Suppressor macrophage treated with lipopolysaccharide for 1 hour (primary cell): ENCODE measurements at places on chromosomes 6 and 20.

GRCh38 chr20:17825252-17825959 lies 125.6 kb downstream of the BANF2 start:
- no peak for DNase-seq

DNA sequence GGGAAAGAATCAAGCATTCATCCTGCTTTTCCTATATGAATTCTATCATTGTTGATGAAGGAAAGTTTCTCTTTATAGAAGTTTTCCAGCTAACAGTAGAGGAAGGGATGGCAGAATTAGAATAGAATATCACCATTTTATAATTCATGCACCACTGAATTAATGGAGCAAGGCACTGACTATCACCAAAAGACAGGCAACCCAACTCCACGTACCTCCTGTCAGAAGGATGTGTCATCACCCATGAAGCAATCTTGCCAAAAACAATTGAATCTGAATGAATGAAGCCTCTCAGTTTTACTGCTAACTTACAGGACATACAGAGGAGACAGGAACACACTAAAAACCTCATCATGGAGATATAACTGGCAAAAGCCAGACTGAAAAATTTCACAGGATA lies 122.4 kb downstream of the NFATC2 start:
- peak; percentile 18 for DNase-seq

DNA sequence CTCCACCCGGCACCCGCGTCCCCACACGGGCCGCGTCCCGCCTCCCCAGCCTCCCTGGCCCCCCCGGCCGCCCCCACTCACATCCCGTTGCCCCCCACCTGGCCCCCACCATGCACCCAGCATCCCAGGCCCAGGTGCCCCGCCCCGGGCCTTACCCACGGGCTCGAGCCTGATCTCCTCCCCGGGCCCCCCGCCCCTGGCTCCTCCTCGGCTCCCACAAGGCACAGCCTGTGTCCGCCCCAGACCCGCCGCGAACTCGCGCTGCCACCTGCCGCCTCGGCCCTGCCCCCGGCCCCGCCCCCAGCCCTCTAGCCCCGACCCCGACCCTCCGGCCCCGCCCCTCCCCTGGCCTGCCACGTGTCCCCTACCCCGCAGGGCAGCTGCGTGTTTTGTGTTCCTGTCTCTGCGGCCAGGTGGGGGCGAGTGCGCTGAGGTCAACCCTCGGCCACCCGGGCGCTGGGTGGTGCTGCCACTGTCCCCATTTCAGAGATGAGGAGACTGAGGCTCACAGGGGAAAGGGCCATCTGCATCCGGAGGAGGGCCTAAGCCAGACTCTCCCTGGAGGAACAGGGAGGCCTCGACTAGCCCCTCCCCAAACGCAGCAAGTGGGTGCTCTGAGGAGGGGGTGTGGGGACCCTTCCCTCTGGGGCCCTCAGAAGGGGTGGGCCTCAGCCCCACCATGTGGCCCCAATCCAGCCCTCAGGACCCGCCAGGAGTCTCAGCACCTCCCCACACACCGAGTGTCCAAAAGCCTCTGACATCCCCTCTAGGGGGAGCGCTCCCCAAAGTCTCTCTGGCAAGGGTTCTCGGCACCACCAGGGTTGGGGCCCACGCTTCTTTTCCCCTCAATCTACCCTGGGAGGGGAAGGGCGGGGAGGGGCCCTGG lies 99.8 kb downstream of the TAF4 start:
- no peak for DNase-seq

- DNase-seq, result no peak
Observed at GRCh38 chr6:101086473-101086872, 205.3 kb upstream of the ASCC3 start.

- no peak for DNase-seq
Observed at GRCh38 chr6:9657994-9658393, 756.9 kb downstream of the TFAP2A start.

DNA sequence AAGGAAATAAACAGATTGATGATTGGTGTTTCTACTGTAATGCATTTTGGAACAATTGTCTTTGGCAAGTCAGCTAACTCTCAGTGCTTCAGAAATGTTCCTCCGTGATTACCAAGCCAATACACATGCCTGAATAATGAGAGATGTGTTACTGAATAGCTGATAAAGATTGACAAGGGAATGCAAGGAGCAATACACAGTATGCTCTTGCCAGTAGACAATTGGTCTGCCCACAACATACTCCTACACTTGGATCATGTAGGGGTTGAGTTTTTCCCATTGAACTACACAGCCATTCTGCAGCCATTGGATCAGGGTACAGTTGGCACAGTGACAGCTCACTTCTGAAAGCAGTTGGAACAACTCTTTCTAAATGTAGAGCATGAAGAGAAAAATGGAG lies 5.6 kb upstream of the GJB7 start:
- DNase-seq, result no peak

- peak; percentile 17 for DNase-seq
Observed at GRCh38 chr20:39880890-39881289, 808.1 kb downstream of the MAFB start.

GRCh38 chr6:36979347-36979742 lies 6.7 kb downstream of the MTCH1 start:
- no peak for DNase-seq

DNA sequence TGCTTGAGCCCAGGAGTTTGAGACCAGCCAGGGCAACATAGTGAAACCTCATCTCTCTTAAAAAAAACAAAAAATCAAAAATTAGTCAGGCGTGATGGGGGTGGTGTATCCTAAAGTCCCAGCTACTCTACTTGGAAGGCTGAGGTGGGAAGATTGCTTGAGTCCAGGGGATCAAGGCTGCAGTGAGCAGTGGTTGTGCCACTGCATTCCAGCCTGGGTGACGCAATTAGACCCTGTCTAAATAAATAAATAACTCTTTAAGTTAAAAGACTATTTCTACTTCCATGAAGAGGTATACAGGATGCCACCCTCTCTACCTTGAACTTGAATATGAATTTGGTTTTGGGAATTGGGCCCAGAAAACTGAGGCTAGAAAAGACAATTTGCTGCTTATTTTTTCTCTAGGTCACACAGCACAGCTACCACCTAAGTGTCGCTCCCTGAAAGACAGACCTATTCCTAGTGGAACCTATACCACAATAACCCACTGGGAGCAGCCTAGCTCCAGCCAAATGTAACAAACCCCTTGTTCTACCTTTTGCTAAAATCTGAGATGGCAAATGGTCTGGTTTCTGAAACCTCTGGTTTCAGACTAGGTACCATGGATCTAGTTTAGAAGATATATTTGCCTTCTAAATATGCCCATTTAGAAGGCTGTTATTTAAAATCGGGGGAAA lies 35.2 kb downstream of the HMGCLL1 start:
- DNase-seq, result no peak

- DNase-seq, result no peak
Observed at GRCh38 chr6:134435814-134436280, 117.9 kb upstream of the SGK1 start.

GRCh38 chr6:157368359-157369049 lies 12.5 kb upstream of the ZDHHC14 start:
- no peak for DNase-seq

DNA sequence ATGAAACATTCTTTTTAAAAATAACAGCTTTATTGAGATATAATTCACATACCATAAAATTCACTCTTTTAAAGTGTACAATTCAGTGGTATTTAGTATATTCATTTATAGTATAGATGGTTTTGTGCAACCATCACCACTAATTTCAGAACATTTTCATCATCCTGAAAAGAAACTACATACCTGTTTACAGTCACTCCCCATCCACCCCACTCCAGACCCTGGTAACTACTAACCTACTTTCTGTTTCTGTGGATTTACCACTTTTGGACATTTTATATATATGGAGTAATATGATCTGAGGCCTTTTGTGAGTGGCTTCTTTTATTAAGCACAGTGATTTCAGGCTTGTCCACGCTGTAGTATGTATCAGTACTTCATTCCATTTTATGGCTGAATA lies 2.5 kb upstream of the TMEM217 start:
- DNase-seq, result no peak

DNA sequence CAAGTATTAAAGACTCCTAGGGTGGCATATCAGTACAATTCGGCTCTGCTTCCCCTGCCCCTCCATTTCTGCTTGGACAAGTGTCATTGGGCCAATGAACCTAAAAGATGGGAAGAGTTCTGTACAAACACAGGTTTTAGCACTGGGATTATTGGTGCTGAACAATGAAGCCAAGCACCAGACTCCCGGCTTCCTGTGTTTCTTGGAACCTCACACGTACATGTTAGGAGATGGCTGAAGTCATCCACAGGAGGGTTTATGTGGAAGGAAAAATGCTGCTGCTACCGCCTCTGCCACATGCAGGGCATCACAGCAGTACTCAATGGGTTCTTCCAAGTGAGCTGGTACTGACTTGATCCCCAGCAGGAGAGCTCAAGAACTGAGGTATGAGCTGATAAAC lies 49.7 kb downstream of the TNFRSF21 start:
- no peak for DNase-seq

GRCh38 chr6:71179249-71179885 lies 109.2 kb upstream of the OGFRL1 start:
- DNase-seq, result no peak

DNA sequence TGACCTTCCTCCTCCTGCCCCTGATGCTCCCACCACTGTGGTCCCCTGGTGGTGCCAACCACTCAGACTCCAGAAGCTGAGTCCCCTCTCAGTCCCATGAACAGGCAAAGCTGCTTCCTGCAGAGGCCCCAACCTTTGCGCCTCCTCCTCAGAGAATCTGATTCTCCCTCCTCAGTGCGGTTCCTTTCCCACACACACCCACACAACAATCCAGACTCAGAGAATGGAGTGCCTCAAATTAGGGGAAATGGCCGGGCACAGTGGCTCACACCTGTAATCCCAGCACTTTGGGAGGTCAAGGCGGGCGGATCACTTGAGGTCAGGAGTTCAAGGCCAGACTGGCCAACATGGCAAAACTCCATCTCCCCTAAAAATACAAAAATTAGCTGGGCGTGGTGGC lies 23.0 kb downstream of the RIPOR3 start:
- no peak for DNase-seq

GRCh38 chr6:15881150-15881549 lies 218.3 kb upstream of the DTNBP1 start:
- DNase-seq, result peak; percentile 77

GRCh38 chr6:170032197-170032596 lies 258.7 kb downstream of the DLL1 start:
- DNase-seq, result no peak

GRCh38 chr6:143842461-143842901 lies 657 bp upstream of the LTV1 start:
- peak; percentile 53 for DNase-seq

DNA sequence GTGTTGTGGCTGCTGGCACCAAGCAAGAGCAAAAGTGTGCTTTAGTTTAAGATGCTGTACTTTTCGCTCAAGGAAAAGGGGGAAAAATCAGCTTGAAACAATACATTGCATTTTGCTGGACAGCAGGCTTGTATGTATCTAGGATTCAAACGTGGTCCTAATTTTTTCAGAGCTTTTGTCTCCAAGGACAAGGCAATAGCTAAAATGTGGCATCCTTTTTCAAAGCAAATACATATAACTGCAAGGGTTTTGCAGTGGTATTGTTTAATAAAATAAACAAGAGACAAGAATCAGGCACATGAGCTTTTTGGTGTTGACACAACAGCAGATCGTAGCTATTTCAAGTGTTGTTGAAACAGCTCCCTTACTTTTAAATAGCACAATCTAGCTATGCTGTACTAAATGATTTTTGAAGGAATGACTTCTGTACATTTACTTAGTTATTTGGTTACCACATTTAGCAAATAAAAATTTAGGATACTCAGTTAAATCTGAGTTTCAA lies 137.0 kb upstream of the HEY2 start:
- DNase-seq, result no peak

GRCh38 chr6:157715728-157716164 lies 107.3 kb upstream of the SNX9 start:
- no peak for DNase-seq
